ENCODE measurements at places on chromosomes 7 and 10.

GRCh38 chr7:18498341-18498740, 2.8 kb downstream of the HDAC9 start:
- DNase-seq, result peak; percentile 12

GRCh38 chr7:26858241-26858715, 6.1 kb downstream of the SKAP2 start:
- DNase-seq, result no peak

DNA sequence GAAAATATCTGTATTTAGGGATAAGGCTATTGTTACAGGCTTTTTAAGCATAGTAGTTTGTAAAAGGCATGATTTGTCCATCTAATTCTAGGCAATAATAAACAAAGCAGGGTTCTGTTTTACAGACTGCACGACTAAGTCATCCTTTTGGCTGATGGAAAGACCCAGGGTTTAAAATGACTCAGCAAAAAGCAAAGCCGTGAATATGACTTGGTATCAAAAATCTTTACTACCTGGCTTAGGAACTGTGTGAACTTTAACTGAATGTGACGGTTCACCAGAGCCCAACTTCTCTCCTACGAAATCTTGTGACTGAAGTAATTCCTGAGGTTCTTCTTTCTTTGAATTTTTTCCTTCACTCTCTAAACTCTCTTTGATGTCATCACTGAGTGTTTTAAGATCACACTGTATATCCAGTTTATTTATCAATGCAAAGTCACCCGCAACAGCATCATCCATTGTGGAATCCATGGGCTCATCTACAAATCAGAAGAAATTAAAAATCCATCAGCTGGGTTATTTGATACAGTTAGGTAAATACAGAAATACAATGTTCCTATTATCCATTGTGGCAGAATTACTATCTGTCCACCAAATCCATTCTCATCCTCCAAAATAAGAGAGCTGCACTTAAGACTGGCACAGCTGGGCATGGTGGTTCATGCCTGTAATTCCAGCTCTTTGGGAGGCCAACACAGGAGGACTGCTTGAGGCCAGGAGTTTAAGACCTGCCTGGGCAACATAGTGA, 17.0 kb downstream of the ATE1 start:
- no peak for DNase-seq

DNA sequence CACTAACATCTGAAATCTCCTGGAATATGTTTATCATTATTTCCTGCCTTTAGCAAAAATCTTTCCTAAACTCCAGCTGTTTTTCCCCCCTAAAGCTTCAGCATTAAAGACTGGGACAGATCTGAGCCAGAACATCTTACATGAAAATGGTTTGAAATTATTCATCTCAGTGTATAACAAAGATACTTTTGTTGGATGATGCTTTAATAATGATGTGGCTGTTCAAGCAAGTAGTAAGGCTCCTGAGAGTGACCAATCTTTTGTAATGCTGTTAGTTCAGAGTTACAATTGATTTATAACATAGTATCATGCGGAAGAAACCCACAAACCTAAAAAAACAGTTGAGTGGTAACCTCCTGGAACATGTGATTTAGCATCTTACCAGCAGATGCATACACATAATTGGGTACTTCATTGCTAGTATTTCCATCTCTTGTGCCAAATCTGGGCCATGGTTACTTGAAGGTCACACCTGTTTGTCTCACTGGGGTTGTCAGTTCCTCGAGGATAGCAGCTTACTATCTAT, 1.5 kb downstream of the BZW2 start:
- DNase-seq, result peak; percentile 32

DNA sequence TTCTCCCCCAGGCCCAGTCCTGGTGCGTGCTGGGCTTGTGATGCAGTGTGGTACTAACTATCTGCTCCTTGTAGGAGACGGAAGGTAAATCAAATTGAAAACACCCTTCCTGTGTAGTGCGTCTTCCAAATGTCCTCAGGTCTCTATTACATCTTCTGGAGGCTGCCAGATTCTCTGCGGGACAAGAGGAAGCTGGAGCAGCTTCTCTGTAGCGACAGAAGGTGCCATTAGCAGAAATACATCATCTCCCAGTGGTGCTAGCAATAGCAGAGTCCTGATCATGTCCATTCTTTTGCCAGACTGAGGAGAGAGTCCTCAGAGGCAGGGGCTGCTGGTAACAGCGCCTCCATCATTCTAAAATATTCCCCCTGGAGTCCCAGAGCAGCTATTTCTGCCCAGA, 675.2 kb downstream of the LRMDA start:
- no peak for DNase-seq

GRCh38 chr7:159146084-159146858, 1.6 kb upstream of the VIPR2 start:
- no peak for DNase-seq

GRCh38 chr10:102683736-102684135, 30.5 kb downstream of the ARL3 start:
- DNase-seq, result no peak

DNA sequence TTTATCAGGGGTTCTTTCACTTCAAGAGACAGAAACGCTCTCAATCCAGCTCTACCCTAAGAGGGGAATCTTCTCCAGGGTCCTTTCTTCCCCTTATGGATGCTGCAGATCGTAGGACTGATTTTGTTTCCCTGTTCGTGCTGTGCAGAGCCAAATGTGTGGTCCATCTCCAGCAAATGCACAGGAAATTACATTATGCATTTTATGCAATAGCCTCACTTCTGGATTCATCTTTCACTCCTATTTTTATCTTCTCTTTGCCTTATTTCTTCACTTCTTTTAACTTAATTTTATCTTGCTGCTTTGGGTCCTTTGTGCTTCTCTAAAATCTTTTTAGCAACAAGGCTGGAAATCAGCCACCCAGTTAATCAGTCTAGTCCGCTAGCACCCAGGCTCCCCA, 184.5 kb upstream of the INHBA start:
- DNase-seq, result no peak

Measured in NCI-H2171 treated with DMSO at 0.1 percent for 48 hours (cell line).